ENCODE measurements at places on chromosomes 3 and 15.
A peak's percentile ranks its signal among the peaks of the same experiment; 100 is the strongest.

DNA sequence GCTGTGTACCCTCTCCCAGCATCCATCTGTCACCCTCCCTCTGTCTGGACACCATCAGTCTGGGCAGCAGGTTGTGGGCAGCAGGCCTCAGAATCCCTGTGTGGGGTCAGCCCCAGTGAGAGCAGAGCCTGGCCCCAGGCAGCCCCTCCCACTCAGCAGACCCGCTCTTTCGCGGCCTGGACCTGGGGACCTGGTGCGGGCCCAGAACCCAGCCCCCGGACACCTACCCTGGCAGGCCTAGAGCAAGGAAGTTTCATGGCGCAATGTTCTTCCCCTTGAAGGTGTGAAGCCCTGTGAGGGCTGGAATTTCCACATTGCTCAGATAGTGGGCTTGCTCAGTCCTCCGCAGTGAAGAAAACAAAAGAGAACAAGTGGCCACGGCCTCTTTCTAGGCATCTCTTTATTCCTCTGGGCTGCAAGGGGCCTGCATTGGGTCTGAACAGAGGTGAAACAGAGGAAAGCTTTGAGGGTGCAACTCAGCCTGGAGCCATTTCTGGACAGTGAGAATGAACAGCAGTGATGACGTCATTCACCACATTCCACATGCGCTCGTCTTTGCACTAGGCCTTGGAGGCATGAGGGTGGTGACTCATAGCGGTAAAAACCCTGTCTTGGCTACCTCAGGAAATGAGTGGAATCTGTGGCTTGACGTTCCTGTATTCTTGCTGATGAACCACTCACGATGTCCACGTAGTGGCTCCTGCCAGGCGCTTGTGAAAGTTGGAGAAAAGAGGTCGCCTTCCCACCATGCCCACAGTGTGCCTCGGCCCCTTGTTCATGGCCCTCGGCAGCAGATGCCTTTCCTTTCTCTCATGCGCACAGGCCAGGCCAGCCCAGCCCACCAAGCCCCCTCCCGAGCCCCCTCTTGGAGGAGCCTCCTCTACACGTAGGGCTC is 66.1 kb downstream of the SLC30A4 start:
- H3K4me3 ChIP-seq = peak overlapping the region; percentile 85
- H3K27me3 ChIP-seq = no peaks in the 10 kb centered on the region
- peak; percentile 67 for DNase-seq

- no peaks in the 10 kb centered on the region for H3K4me1 ChIP-seq
- DNase-seq = no peak
- no peak overlapping the region for H3K27ac ChIP-seq
- no peaks in the 10 kb centered on the region for H3K27me3 ChIP-seq
- no peak overlapping the region for H3K4me3 ChIP-seq
Measured at GRCh38 chr3:55329849-55330248, 157.3 kb downstream of the WNT5A start.

DNA sequence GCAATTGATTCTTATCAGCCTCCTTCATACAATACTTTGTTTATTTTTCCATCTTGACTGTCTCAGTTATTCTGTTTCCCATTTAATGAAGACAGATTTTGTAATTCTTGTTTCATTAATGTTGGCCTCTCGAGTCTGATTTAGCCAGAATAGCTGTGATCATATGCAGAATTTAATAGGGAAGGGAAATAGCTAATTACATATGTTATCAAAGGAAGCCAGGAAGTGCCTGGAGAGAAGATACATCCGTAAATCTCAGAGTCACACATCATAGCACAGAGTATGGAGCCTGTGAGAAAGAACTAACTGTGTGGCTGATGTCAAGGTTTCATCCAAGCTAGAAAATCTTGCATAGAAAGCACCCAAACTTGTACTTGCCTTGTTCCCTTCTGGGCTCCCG is 288.9 kb upstream of the SLCO3A1 start:
- H3K36me3 ChIP-seq = no peaks in the 10 kb centered on the region
- H3K4me3 ChIP-seq = no peak overlapping the region
- peaks cover 5% of the 10 kb centered on the region for H3K27me3 ChIP-seq

- no peaks in the 10 kb centered on the region for H3K36me3 ChIP-seq
- no peak overlapping the region for H3K27ac ChIP-seq
- H3K27me3 ChIP-seq = no peaks in the 10 kb centered on the region
- peak; percentile 49 for DNase-seq
Measured at GRCh38 chr3:171049861-171050444, 23.4 kb upstream of the SLC2A2 start.

- H3K4me1 ChIP-seq = peaks cover 65% of the 10 kb centered on the region
- no peak for DNase-seq
- H3K27me3 ChIP-seq = no peaks in the 10 kb centered on the region
- H3K4me3 ChIP-seq = no peak overlapping the region
Measured at GRCh38 chr3:177421481-177421785, 224.2 kb upstream of the TBL1XR1 start.

DNA sequence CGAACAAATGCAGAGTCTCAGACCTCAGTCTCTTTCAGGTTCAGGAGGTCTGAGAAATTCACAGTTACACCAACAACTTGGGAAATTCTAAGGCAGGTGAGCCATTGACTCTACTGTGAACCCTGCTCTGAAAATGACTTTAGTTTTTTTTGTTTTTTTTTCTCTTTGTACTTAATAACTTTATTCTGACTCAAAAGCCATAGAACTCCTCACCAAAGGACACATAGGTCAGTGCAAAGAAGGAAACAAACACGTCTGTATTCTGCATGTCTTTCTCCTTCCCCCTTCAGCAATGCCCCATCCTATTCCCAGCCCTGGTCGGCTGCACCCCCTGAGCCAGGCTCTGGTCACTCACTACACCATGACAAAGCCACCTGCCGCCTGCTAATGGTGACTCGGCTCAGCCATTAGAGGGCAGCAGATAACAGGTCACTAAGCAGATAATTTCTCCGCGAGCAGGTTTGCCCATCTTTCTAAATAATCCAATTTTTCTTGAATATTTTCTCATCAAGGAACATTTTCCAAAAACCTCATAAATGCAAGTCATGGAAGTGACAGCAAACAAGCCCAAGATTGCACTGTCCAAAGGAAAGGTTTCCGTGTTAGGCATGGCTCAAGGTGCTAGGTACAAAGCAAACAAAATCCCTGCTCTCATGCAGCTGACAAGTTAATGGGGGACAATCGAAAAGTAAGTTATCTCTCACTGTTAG is 37.7 kb downstream of the TM4SF4 start:
- H3K4me1 ChIP-seq = peaks cover 14% of the 10 kb centered on the region
- H3K4me3 ChIP-seq = no peak overlapping the region
- peaks cover 20% of the 10 kb centered on the region for H3K27me3 ChIP-seq
- DNase-seq = peak; percentile 40
- no peaks in the 10 kb centered on the region for H3K36me3 ChIP-seq

DNA sequence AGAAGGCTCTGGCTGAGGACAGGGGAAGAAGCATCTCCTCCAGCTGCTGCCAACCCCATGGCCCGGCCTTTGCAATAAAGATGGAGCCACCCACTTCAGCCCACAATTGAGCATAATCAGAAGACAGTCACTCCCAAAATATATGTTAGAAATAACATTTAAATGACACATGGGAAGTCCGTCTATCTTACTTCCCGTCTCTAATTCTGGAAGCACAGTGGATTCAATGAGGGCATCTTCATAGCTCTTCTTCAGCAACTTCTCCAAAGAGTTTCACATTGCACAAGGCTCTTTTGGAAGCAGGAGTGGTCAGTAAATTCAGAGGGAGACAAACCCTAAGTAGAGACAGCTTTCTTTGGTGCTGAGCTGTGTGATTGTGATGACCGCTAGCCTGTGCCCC is 67.0 kb upstream of the SEC61A1 start:
- H3K27ac ChIP-seq = no peak overlapping the region
- no peak overlapping the region for H3K4me3 ChIP-seq
- H3K27me3 ChIP-seq = no peaks in the 10 kb centered on the region
- no peak for DNase-seq
- no peaks in the 10 kb centered on the region for H3K36me3 ChIP-seq

- H3K27ac ChIP-seq = peak overlapping the region; percentile 75
- peak overlapping the region; percentile 46 for H3K4me3 ChIP-seq
- H3K27me3 ChIP-seq = no peaks in the 10 kb centered on the region
- peaks cover 10% of the 10 kb centered on the region for H3K36me3 ChIP-seq
Measured at GRCh38 chr3:71219744-71220638, 363.5 kb downstream of the FOXP1 start.

GRCh38 chr15:69452692-69453521 is at the start of gene RPLP1:
Gene RPLP1, plus strand, starts transcription at chr15:69452818. Its CDS starts 131 bp downstream, at chr15:69452949.
- H3K4me3 ChIP-seq = peak within 1 kb of the TSS; percentile 97
- peak within 1 kb of the TSS; percentile 95 for H3K27ac ChIP-seq
- peaks cover 35% of the 10 kb centered on the region for H3K4me1 ChIP-seq
- H3K27me3 ChIP-seq = no peaks in the 10 kb centered on the region
- H3K36me3 ChIP-seq = peaks cover 14% of the 10 kb centered on the region

- H3K4me3 ChIP-seq = no peak overlapping the region
- DNase-seq = no peak
- no peaks in the 10 kb centered on the region for H3K4me1 ChIP-seq
- peaks cover 29% of the 10 kb centered on the region for H3K27me3 ChIP-seq
- H3K36me3 ChIP-seq = peaks cover 1% of the 10 kb centered on the region
Measured at GRCh38 chr3:73572368-73572767, 52.4 kb downstream of the PDZRN3 start.

DNA sequence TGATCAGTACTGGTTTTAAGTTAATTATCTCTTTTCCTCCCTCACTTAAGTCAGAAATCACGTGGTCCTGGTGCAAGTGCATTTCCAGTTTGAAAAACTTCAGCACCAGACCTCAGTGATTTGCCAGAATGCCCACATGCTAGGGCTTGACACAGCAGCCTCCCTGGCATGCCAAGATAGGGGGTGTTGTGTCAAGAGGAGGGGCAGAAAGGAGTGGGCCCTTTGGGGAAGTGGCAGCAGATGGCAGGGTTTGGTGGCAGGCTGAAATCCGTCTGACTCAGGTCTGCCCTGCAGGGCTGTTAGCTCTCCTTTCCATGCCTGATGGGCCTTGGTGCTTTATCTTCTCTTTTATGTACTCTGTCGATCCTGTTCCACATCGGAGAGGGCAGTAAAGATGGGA is 23.4 kb downstream of the PXK start:
- peaks cover 65% of the 10 kb centered on the region for H3K4me1 ChIP-seq
- peak overlapping the region; percentile 20 for H3K4me3 ChIP-seq
- H3K27me3 ChIP-seq = no peaks in the 10 kb centered on the region
- DNase-seq = no peak
- H3K27ac ChIP-seq = peak overlapping the region; percentile 28

DNA sequence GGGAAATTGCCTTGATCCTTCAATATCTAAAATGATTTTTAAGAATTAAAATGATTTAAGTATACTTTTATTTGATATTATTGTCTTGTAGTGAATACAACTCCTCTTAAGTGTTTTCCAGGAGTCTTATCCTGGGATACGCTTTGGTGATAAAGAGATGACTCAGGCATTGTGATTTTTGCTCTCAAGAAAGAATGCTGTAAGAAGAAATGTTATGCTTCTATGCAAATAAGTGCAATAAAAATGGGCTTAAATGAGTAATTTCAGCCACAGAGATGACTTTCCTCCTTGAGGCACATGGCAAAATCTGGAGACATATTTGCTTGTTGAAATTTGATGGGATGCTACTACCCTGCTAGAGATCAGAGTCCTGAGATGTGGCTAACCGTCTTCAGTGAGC is 358.6 kb upstream of the BCHE start:
- no peak overlapping the region for H3K4me3 ChIP-seq
- no peaks in the 10 kb centered on the region for H3K4me1 ChIP-seq
- no peaks in the 10 kb centered on the region for H3K36me3 ChIP-seq
- no peak overlapping the region for H3K27ac ChIP-seq
- no peak for DNase-seq

DNA sequence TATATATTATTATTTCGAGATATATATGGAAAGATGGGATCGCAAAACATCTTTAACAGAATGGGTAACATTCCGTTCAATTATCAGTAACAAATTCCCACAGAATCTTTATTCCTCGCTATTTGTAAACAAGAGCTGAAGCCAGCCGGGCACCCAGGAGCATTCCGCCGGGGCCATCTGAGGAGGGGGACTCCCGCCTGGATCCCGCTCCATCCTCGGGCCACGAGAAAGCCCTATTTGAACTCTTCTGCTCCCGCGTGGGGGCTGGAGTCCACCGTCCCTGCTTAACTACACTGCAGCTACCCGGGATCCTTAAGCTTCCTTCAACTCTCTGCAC is 687 bp downstream of the GPR176 start:
- H3K36me3 ChIP-seq = no peaks in the 10 kb centered on the region
- H3K27ac ChIP-seq = no peak overlapping the region
- peak; percentile 2 for DNase-seq
- H3K4me3 ChIP-seq = peak overlapping the region; percentile 46
- peaks cover 9% of the 10 kb centered on the region for H3K4me1 ChIP-seq

GRCh38 chr3:45940781-45941365 is 2.4 kb upstream of the CXCR6 start:
- DNase-seq = no peak
- H3K4me1 ChIP-seq = peaks cover 66% of the 10 kb centered on the region
- H3K27me3 ChIP-seq = peaks cover 36% of the 10 kb centered on the region
- H3K36me3 ChIP-seq = peaks cover 26% of the 10 kb centered on the region
- no peak overlapping the region for H3K27ac ChIP-seq
- no peak overlapping the region for H3K4me3 ChIP-seq

- H3K27ac ChIP-seq = no peak overlapping the region
- H3K27me3 ChIP-seq = no peaks in the 10 kb centered on the region
- no peaks in the 10 kb centered on the region for H3K36me3 ChIP-seq
Measured at GRCh38 chr3:103992469-103992868, 1374.2 kb upstream of the ALCAM start.

DNA sequence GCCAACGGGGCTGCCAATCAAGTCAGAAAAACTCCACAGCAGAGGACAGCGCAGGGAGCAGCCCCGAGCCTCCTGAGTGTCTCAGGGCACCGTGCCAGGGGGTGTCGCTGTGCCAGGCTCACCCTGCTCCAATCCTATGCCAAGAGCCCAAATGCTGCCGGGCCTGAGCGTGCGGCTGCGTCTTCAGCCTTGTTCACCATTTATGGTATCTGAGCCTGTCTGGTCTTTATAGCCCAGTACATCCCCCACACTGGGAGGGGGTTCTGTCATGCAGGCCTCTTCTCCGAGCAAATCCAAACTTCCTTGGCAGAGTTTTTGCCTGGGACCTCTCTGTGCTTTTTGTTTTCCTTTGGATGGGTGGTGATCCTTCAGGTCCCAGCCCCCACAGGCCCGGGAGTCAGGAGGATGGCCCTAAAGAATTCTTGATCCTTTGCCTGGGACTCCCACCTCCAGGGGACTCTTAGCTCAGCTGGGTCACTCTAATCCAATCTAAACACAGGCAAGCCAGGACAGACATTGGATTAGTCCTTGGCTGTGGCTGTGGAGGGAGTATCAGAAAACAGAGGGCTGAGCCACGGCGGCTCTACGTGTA is 135.1 kb upstream of the HACD2 start:
- no peak overlapping the region for H3K4me3 ChIP-seq
- H3K27ac ChIP-seq = no peak overlapping the region
- DNase-seq = no peak
- no peaks in the 10 kb centered on the region for H3K36me3 ChIP-seq
- H3K27me3 ChIP-seq = peaks cover 4% of the 10 kb centered on the region

- no peak overlapping the region for H3K27ac ChIP-seq
- H3K4me1 ChIP-seq = no peaks in the 10 kb centered on the region
- no peaks in the 10 kb centered on the region for H3K36me3 ChIP-seq
- H3K4me3 ChIP-seq = no peak overlapping the region
- no peak for DNase-seq
Measured at GRCh38 chr3:136404056-136404455, 153.9 kb downstream of the PCCB start.

GRCh38 chr3:25442486-25442885 is 14.4 kb downstream of the RARB start:
- no peak overlapping the region for H3K27ac ChIP-seq
- no peak for DNase-seq
- no peaks in the 10 kb centered on the region for H3K36me3 ChIP-seq
- H3K4me3 ChIP-seq = no peak overlapping the region
- H3K4me1 ChIP-seq = no peaks in the 10 kb centered on the region
